ENCODE measurements at places on chromosomes 16 and 17.

GRCh38 chr16:47311738-47312505 is 148.9 kb downstream of the ITFG1 start:
- no peak for DNase-seq

DNA sequence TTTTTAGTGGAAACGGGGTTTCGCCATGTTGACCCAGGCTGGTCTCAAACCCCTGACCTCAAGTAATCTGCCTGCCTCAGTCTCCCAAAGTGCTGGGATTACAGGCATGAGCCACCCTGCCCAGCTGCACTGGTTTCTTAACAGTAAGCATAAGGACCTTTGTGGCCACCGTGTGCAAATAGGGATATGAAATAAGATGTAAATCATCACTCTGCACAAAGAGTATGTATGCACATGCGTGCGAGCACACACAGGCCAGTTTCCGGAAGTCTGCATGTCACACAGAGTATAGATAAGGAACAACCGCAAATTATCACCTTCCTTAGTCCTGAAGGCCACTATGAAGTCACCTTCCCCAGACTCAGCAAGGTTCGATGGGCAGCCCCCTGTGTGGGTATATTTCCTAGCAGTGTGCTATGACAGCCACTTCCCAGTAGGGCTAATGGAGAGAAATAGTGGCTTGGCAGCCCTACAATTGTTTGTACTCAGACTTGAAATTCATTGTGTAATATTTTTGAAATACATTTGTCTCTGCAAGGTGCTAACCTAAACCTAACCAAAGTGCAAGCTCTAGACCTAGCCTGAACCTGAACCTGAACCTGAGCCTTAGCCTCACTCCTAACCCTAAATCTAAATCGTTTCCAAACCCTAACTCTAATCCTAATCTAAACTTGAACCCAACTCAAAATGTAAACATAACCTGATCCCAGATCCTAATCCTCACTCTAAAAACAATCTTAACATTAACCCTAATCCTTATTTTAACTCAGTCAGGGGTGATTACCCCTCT is 48.4 kb upstream of the SKAP1 start:
- no peak for DNase-seq

DNA sequence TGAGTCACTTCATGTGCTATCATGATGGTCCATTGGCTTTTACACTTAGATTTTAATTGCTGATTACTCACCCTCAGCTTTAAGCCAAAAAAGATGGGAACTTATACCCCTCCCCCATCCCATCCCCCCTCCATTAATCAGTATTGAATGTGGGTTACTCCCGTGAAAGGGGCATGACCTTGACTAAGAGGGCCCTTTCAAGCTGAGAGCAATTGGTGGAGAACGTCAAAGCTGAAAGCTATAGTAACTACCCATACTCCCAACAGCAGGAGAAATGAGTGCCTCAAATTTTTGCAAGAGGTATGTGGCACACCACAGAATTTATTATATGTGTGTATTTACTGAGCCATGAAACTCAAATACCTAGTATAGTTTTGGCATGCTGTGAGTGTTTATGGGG is 99.7 kb upstream of the CDH8 start:
- DNase-seq = peak; percentile 1

- DNase-seq = no peak
These were observed 3.5 kb downstream of the KRT33B start for GRCh38 chr17:41366070-41366469.

DNA sequence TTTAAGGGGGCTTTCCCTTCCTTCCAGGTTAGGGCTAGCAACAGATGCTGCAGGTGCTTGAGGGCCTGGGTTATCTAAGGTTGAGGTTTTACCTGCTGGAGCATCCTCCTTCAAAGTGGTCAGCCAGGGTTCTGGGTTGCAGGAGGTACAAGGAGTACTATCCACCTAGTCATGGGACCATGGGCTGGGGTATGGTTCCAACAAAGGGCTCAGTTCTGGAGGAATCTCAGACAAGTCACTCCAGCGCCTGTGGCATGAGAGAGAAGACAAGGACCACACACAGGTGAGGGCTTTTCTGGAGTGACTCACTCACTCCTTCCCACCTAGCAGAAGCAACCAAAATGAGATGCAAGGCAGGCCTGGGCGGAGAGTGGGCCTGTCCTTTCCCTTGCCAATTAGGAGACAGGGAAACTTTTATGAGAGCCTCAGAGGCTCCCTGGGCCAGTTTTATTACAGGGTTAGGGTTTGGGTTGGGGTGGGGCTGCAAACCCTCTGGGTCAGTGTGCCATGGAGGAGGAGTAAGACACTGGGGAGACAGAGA is 2.2 kb downstream of the MYO19 start:
- no peak for DNase-seq

DNA sequence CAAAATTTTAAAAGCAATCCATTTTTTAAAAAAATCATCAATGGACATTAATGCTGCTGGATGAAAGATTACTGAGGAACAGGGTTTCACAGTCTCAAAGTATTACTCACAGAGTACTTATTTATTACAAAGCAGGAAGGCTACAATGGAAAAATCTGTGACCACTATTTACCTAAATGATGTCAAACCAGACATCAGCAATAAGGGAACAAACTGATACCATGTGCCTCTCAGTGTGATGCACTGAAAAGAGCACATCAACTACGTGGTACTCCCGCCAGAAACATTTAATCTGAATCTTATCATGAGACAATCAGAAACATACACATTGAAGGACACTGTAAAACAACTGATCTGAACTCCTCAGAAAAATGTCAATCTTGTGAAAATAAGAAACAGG is 124.2 kb downstream of the PARN start:
- DNase-seq = no peak

- no peak for DNase-seq
These were observed 37.7 kb downstream of the DNAH2 start for GRCh38 chr17:7755095-7755890.

DNA sequence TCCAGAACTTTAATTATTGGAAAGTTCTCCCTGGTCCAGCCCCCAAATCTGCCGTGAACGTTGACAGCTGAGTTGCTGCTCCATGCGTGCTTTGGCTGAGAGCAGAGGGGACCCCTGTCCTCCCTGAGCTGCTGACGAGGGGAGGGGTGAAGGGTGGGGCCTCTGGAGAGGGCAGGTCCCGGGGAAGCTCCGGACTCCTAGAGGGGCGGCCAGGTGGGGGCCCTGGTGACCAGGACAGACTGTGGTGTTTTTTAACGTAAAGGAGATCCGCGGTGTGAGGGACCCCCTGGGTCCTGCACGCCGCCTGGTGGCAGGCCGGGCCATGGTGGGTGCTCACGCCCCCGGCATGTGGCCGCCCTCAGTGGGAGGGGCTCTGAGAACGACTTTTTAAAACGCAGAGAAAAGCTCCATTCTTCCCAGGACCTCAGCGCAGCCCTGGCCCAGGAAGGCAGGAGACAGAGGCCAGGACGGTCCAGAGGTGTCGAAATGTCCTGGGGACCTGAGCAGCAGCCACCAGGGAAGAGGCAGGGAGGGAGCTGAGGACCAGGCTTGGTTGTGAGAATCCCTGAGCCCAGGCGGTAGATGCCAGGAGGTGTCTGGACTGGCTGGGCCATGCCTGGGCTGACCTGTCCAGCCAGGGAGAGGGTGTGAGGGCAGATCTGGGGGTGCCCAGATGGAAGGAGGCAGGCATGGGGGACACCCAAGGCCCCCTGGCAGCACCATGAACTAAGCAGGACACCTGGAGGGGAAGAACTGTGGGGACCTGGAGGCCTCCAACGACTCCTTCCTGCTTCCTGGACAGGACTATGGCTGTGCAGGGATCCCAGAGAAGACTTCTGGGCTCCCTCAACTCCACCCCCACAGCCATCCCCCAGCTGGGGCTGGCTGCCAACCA is at the start of gene MC1R:
Gene MC1R, plus strand, starts transcription at position 410 of the 895 bp plus-strand sequence. Its CDS starts 397 bp downstream, at position 807.
- DNase-seq = no peak

DNA sequence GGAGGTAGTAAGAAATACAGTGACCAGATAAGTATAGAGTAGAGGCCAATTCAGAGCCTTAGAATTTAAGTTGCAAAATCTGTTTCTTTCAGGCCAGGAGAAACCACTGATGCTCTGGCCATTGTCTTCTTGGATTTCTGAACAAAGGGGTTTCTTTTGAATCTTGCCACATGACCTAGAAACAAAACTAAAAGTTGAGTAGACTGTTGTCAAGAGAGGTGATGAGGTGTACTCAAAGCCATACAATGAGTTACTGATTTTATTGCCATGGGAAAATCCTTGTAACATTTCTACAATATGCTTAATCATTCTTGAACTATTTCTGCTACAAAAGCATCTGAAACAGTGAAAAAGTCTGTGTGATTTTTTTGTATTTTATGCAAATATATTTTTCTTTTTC is 881.3 kb downstream of the CDH11 start:
- peak; percentile 45 for DNase-seq

DNA sequence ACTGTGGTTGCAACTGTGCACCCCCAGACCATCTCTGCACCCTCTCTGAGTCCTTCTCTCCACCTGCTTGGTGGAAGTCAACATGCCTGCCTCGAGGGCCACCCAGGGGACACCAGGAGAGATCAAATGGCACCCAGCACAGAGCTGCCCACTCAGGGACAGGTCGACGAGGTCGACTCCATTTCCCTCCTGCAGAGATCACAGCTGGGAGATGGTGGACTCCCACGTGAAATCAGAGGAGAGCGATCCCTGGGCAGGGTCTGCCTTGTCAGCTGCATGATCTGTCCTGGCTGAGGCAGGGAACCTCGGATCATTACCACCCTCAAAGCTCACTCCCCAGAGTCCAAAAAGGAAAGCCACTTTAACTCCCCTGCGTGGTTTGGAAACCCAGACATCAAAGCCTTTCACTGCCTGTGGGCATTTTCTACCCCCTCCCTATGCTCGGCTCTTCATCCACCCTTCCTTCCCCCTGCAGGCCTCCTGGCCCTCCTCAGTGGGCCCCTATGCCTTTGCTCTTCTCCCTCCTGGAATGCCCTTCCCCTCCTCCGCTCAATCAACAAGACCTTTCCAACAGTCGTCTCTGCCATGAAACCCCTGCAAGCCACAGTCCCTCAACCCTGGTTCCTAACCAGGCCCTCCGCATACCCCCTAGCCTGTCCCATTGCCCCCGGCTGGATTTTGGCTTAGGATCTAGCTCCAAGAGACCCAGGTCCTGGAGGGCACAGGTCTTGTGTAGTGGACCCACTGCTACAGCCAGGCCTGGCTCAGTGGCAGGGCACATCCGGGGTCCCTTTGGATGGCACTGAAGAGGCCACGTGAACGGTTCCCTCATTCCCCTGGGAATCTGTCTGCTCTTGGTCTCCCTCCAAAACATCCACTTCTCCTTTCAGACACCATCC is 103.8 kb upstream of the RPL38 start:
- DNase-seq = no peak

- no peak for DNase-seq
These were observed 155.6 kb downstream of the SNX11 start for GRCh38 chr17:48262982-48263730.

DNA sequence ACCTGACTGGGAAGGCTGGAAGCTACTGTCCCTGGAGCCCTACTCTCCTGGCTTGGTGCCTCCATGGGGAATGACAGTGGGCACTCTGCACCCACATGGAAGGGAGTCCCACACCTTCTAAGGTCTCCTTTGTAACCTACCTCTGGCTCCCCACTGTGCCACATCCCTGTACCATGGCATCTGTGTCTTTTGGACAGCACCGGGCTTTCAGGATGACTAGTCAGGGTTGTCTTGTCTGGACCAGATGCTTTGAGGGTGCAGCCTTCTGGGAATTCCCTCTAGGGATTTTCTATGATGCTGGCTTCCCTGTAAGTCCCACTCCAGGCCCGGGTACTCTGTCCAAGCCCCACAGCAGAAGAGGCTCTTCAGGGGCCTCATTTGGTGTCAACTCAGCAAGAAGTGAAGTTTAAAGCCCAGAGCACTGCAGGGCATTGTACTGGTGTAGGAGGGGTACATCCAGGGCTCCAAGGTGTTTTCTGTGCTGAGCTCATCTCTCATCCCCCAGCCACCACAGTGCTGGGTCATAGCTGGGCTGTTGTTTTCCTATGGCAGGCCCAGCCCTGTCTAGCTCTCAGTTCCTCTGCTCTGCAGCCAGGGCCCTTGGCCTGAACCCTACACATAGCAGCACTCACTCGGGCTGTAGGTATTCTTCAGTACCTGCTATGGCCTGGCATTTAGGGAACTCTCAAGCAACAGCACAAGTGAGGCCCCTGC is 255.3 kb downstream of the CPPED1 start:
- no peak for DNase-seq

GRCh38 chr17:74786431-74787055 is 10.4 kb upstream of the NAT9 start:
- DNase-seq = no peak

DNA sequence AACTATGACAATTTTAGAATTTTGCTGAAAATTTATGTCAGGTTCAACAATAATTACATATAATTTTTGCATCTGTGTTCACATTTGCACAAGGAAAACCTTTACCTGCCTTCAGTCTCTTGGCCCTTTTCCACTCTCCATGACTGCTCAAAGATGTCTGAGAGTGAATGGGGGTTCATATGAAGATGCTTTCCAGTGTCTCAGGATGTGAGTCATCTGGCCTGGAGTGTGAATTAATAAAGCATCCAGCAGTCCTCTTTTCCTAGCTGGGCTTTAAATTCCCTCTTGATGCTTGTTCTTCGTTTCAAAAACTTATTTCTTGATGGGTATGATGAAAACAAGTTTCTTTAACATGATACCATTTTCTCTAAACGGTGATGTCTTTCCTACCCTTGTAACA is 99.9 kb downstream of the CDK5R1 start:
- peak; percentile 21 for DNase-seq

DNA sequence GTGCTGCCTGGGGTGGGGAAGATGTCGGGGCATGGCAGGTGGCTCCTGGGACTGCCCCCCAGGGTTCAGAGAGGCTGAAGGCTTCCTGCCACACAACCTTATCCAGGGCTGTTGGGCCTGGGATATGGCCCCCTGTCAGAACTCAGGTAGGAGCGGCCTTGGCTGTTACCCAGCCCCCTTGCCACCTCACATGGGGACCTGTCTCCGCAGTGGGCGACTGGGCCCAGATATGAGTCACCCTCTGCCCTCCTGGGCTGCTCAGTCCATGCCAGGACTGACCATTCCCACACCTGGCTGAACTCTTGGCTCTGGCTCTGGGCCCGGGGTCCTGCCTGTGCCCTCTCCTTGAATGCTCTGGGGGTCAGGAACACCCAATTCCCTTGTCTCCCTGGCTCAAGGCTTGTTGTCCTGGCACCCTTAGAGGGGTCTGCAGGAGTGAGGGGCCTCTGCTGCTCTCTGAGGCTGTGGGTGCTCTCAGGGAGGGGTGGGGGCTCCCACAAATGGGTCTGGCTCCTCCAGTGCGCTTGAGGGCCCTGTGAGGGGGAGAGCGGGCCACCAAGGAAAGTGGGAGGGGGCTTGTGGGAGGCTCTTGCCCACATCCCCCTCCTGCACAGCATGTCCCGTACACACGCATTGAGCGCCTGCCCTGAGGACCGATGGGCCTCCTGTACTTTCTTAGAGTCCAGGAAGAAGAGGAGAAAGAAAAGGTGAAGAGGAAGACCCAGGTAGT is 36.0 kb downstream of the LGALS9 start:
- DNase-seq = no peak
